ENCODE measurements at places on chromosomes 5 and 9. TPM values are rescaled to one million over a fixed set of nuclear protein-coding genes. Genes with fewer than 3 reads are reported as not detected.

The CCDC180 gene
- 52.3 TPM for total RNA-seq

DNA sequence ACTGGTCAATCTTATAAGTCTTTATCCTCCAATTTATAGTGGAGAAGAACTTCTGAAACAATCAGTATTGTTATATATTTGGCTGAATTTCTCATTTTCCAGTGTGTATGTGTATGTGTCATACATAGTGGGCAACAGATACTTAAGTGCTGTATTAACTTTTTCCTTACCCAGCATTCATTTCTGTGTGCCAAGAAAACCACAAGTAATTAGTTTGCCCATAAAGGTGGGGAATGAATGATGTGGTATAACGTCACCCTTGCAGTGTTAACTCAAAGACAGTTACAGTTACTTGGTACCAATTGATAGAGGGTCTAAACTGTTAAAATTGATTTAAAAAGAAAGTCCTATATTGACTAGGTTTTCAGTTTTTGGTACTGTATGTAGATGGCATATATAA, 2.0 kb downstream of the OGN start:
- no peak for DNase-seq

- DNase-seq = no peak
These were observed 253.5 kb upstream of the NREP start for GRCh38 chr5:112010475-112010874.

The STARD4 gene
- total RNA-seq = 13.5 TPM

DNA sequence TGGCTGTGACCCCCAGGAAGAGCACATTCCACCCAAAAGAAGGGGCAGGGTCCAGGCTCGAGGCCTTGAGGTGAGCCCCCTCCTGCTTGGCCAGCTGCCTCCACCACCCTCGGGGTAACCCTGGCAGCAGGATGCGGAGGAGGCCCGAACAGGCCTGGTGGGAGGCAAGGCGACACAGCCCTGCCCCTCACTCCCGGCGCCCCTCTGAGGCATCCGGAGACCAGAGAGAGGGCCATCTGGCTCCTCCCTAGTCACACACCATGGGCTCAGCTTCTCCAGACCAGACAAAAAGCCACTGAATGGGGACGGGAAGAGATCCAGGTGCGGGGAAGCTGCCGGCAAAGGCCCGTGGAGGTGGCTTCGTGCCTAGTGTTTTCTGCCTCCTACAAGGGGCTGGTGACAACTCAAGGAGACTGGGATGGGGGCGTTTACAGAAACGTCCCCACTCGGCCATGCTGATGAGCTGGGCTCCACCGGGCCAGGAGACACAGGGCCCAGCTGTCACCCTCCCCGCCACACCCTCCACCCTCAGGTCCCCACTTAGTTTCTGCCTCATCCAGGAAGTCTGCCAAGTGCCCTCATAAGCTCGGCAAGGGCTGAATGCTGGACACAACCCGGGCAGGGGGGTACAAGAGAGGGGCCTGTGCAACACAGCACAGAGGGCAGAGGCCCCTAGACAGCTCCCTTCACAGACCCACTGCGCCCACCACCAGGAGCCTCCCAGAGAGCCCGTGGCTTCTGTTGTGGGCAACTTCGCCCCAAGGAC, 41.9 kb downstream of the NACC2 start:
- no peak for DNase-seq

DNA sequence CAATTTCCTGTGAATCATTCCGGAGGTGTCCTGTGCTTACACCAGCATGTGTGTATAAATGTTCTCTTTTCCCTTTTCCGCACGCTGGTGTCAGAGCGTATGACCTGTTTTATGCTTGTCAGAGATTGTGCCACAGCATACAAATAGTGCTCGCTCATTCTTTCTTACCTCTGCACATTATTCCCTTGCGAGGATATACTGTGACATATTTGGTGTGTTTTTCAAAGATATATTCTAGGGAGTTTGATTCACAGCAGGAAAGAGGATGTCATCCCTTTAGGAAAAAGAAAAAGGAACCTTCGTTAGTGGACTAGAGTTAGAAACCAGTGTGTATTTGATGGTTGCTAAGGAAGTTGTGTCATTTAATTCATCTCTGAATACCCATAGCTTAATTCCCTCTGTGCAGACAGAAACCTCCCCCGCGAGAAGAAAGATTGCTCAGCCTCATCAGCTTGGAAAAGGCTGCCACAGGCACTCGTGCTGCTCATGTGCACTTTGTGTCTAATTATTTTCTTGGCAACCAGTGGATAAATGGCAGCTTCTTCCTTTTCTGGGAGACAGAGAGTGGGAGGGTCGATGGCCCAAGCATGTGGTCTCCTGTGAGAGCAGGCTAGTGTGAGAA, 14.7 kb upstream of the CCIN start:
- peak; percentile 77 for DNase-seq

- no peak for DNase-seq
These were observed 435.7 kb downstream of the NFIB start for GRCh38 chr9:13878241-13878711.

DNA sequence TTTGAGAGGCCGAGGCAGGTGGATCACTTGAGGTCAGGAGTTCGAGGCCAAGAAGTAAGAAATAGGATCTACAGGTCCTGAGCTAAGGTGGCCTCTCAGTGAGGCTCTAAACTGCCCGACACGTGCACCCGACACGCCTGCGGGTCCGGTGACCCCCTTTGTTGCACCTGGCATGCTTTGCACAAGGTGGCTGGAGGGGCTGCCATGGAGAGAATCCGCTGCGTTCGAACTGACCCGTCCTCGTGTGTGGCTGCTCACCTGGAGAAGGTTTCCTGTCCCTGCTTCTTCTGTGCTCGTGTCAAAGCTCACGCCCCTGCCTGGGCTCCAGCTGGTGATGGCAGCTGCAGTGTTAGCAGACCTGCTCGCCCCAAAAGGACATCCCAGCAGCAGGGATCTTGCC, 5.7 kb upstream of the OLFM1 start:
- DNase-seq = no peak

DNA sequence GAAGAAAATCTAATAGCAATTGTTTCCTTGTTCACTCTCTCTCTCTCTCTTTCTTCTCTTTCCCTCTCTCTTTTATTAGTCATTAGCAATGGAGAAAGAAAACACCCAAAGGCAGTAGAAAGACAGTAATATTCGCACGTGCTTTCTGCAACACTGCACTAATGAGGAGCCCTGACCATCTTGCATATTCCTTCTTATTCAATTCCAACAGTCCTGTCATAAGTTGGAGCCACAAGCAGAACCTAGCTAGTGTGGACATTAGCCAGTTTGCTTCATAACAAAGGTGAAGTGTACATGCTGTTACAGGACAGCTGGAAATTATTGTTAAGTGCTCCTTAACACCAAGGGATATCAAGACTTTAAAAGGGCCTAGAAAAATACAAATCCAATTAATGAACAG, 63.4 kb downstream of the TRIM32 start:
- DNase-seq = no peak

GRCh38 chr5:150227036-150227435, 37.2 kb downstream of the SLC6A7 start:
- no peak for DNase-seq

- no peak for DNase-seq
These were observed 3.4 kb downstream of the ASS1 start for GRCh38 chr9:130448035-130448624.

DNA sequence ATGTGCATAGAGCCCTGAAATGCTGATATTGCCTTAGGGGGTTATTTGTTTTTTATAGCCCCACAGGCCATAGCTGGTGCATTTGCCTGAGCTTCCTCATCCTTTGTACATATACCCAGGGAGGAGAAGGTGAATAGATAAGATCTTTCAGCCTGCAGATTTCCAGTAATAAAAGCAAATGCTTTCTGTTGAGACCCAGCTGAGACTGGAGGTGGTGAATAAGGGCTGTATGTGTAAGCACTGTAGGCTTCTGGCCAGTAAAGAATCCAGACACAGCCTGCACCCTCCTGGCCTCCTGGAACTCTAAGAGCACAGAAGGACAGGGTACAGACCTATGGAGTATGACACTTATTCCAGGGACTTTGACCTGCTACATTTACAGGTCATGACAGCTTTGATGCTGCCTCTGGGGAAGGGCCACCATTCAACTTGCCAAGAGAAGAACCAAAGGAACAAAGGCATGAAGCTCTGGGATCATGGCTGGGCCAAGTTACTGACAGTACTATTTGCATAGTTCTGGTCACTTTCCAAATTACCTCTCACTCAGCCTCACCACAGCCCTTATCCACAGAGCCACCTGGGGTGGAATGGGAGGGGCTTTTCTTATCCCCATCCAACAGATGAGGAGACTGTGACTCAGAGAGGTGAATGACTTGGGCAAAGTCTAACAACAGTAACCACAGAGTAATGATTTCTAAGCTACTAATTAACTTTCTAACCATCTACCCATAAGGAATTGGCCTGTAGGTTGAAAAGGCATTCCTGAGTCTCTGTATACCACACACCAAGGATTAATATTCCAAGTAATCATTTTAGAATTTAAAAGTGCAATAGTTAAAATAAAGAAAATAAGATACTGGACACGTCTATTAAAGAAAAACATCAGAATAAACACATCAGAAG, 604.5 kb upstream of the KLF4 start:
- no peak for DNase-seq

DNA sequence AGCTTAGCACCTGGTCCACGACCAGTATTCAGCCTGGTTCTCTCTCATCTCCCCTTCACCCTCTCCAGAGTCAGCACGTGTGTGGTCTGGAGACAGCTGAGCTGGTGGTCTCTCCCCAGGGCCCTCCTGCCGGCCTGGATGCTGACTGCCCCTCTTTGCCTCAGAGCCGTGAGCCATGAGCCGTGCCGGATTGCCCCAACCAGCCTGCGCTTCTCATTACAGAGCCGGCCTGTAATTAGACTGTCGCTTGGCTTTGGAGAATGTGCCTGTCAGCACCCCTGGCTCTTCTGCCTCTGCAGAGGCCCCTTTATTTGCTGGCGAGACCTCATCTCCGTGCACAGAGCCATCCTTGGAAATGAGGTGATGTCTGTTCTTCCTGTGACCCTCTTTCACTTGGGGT, 118.7 kb upstream of the BOD1 start:
- no peak for DNase-seq

- DNase-seq = no peak
These were observed 36.0 kb downstream of the CSF2 start for GRCh38 chr5:132109494-132110053.

Measured in testis (tissue), 5 donors.